Kasumi-1 (cell line): ENCODE measurements at places on chromosomes 7 and 10.

- peak; percentile 6 for DNase-seq
These were observed 236.0 kb upstream of the NRP1 start for GRCh38 chr10:33570495-33570894.

- no peak for DNase-seq
These were observed 68.5 kb upstream of the EEPD1 start for GRCh38 chr7:36084485-36085091.

DNA sequence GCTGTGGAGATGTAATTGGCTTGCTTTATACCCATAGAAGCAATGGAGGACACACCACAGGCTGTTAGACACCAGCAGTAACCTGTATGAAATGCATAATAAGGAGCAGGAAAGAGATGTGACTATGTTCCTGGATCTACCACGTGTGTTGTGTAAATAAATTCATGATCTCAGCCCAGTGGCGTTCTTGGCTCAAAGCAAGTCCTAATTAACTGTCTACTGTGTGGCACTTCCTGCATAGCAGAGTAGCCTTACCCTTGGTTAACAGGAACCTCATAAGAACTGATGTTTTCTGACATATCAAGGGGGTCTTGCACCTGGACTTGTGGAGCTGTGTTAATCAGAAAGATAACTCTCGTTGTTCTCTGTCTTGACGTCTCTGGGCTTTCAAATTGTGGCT is 25.7 kb upstream of the FAM180A start:
- DNase-seq: no peak

DNA sequence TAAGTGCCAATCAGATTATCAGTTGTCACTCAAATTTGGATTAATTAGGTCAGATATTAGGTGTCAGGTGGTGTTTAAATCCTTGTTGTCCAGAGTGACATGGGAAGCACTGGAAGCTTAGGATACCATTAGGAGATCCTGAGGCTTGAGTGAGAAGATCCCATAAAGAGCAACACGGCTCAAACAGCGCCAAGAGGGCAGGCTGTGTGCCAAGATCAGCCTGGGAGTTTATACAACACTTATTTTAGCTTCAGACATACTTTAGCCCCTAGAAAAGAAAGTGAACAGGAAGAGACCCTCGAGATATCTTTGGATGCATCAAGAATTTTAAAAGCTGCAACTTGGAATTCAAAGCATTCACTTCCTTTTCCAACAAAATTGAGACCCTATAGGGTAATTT is 14.2 kb upstream of the ACTA2 start:
- DNase-seq: no peak

- no peak for DNase-seq
These were observed 30.5 kb upstream of the MNX1 start for GRCh38 chr7:157041004-157041403.

GRCh38 chr10:29257784-29258135 is 31.1 kb upstream of the LYZL1 start:
- no peak for DNase-seq

- DNase-seq: no peak
These were observed 40.6 kb downstream of the MICALL2 start for GRCh38 chr7:1418505-1419309.

DNA sequence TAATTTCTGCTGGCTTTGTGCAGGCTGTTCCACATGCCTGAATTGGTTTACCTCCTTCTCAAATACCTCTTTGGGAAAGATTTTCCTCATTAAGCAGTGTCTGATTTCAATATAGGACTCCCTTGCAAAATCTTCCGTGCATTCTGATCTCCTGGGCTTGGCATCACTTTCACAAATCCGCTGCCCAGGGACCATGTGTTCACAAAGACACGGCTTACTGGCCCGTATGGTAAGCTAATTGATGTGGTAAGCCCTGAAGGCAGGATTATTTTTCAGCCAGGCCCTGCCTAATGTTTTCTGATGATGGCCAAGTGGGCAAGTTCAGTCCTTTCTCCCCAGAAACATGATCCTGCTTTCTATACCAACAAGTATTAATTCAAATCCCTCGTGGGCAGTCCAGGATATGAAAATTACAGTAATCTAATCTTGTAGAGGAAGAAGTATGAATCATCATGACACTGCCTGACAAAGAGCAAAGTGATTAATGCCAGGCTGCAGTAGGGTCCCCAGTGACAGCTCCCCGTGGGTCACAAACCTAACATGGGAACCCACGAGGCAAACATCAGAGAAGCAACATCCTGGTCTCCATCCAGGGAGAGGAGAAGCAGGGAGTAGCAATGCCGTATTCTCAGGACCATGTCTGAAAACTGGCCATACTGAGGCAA is 11.6 kb upstream of the SVIL start:
- DNase-seq: peak; percentile 37

DNA sequence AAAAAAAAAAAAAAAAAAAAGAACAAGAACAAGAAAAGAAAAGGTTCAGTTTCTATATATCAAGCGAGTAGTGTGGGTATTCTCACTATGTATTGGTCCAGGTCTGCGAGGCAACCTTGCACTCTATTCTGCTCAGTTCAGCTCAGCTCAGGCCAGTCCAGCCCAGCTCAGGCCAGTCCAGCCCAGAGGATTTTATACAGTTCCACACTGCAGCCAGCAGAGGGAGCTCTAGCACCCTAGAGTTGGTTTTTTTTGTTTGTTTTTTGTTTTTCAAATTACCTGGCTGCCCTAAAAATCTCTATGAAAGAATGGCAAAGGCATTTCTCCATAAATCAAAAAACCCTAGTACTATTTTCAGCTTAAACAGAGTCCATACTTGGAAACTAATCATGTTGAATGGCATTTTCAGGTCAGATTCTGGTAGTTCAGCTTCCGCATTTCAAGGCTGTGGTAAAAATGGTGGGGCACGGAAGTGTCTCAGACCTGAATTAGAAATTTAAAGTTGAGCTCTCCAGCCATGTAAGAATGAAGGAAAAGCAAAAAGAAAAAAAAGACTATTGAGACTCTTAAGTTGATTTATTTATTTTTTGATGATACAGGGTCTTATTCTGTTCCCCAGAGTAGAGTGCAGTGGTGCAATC is 55.2 kb upstream of the GSDME start:
- peak; percentile 48 for DNase-seq

DNA sequence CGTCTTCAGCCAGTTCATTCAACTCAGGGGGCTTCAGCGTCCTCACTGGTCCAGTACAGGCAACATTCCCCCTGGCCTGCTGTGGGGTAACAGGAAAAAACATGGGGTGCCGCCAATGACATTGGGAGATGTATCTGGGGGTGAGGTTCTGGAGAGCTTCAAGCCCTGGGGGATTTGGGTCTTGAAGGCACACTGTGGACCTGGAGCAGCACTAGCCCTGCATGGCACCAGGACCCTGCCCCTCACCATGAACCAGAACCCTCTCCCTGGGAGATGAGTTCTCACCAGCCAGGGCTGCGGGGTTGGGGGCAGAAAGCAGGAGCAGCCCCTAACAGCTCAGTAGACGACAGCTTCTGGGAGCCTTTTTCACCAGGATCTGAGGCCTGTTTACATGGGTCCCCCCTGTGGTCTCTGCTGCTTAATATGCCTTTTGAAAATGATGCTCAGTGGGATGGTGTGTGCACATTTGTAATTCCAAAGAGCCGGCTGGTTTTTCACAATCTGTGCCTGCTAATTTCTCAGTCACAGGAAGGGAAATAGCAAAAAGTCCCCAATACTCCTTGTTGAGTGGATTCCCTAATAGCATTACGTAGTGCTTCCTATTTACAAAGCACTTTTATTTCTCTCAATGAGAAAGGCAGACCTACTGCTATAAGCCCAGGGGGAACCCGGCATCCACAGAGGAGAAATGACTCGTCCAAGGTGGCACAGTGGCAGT is 509.5 kb downstream of the RPS24 start:
- DNase-seq: no peak
